ENCODE measurements at places on chromosomes 5 and 9. TPM values are rescaled to one million over a fixed set of nuclear protein-coding genes. Genes with fewer than 3 reads are reported as not detected.

- no peaks in the 10 kb centered on the region for H3K27me3 ChIP-seq
- no peaks in the 10 kb centered on the region for H3K36me3 ChIP-seq
- no peaks in the 10 kb centered on the region for H3K4me1 ChIP-seq
- no peak for DNase-seq
- no peak overlapping the region for H3K4me3 ChIP-seq
- H3K27ac ChIP-seq: no peak overlapping the region
Measured at GRCh38 chr5:94890907-94891306, 272.4 kb downstream of the SLF1 start.

- H3K36me3 ChIP-seq: no peaks in the 10 kb centered on the region
- DNase-seq: no peak
- no peak overlapping the region for H3K27ac ChIP-seq
- no peaks in the 10 kb centered on the region for H3K27me3 ChIP-seq
Measured at GRCh38 chr5:4540375-4541173, 599.6 kb upstream of the ADAMTS16 start.

- peaks cover 3% of the 10 kb centered on the region for H3K27me3 ChIP-seq
- peaks cover 3% of the 10 kb centered on the region for H3K4me1 ChIP-seq
- DNase-seq: no peak
- H3K27ac ChIP-seq: no peak overlapping the region
- H3K4me3 ChIP-seq: no peak overlapping the region
Measured at GRCh38 chr9:32490601-32491000, 35.4 kb downstream of the RIGI start.

DNA sequence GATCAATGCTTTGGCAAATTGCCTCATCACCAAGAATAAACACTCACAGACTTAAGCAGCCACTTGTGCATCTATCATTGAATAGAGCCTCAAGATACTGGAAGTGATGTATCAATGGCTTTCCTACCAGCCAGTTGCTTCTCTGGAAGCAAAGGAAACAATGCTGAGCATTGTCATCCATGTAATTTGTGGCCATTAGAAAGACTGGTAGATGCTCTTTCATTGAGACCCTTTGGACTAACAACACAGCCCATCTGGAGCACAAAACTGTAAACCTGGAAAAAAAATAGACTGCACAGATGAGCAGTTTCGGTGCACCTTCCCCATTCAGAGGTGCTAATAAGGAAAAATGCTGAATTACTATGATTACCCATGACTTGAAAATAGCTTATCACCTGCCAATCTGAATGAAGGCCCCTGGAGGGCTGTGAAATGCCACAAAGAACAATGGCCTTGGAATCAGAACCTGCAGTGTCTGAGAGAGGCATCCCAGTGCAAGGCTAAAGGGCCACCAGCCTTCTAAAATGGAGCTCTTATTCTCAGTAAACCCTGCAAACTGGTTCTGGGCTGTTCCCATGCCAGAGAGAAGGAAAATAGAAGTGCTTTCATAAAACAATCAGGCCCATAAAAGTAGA, 127.5 kb downstream of the RFK start:
- no peaks in the 10 kb centered on the region for H3K27me3 ChIP-seq
- H3K4me3 ChIP-seq: no peak overlapping the region
- no peaks in the 10 kb centered on the region for H3K4me1 ChIP-seq
- H3K27ac ChIP-seq: no peak overlapping the region
- no peaks in the 10 kb centered on the region for H3K36me3 ChIP-seq
- no peak for DNase-seq

DNA sequence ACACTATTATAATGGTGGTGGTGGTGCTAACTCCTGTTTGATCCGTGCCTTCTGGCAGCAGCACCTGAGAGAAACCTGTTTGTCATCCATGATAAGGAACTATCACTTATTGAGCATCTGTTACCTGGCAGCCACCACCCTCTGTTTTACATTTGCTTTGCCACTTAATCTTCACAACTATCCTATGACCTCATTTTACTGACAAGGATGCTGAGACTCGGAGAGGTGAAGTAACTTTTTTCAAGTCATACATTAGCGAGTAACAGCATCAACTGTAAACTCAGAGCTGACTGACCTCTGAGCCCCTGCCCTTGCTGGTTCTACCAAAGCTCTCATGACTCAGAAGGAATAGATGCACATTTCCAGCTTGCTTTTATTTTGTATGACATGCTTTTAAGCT, 81.1 kb downstream of the EGFLAM start:
- DNase-seq: no peak
- H3K4me3 ChIP-seq: no peak overlapping the region
- no peaks in the 10 kb centered on the region for H3K4me1 ChIP-seq
- H3K27me3 ChIP-seq: no peaks in the 10 kb centered on the region
- H3K27ac ChIP-seq: no peak overlapping the region

DNA sequence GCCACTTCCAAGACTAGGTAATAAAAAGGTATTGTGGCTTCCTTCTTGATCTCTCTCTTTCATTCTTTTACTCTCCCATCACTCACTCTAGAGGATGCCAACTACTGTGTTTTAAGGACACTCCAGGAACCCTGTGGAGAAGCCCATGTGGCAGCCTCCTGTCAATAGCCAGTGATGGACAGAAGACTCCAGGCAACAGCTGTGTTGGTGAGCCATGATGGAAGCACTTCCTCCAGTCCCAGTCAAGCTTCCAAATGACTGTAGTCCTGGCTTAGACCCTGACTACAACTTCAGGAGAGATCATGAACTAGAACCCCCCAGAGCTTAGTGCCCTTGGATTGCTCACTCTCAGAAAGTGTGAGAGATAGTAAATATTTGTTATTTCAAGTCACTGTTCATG, 123.9 kb downstream of the PPP2R2B start:
- H3K27me3 ChIP-seq: peaks cover 3% of the 10 kb centered on the region
- peak overlapping the region; percentile 11 for H3K27ac ChIP-seq
- H3K36me3 ChIP-seq: no peaks in the 10 kb centered on the region

- H3K4me1 ChIP-seq: peaks cover 49% of the 10 kb centered on the region
- no peak for DNase-seq
- peaks cover 7% of the 10 kb centered on the region for H3K36me3 ChIP-seq
- H3K27me3 ChIP-seq: peaks cover 5% of the 10 kb centered on the region
Measured at GRCh38 chr5:124697501-124697900, 48.9 kb downstream of the ZNF608 start.

GRCh38 chr5:92492908-92493307, 1088.1 kb downstream of the NR2F1-AS1 start:
- H3K36me3 ChIP-seq: no peaks in the 10 kb centered on the region
- no peak overlapping the region for H3K27ac ChIP-seq

- no peak overlapping the region for H3K27ac ChIP-seq
- H3K4me3 ChIP-seq: no peak overlapping the region
- no peaks in the 10 kb centered on the region for H3K27me3 ChIP-seq
- DNase-seq: no peak
- H3K36me3 ChIP-seq: no peaks in the 10 kb centered on the region
Measured at GRCh38 chr5:53932351-53932750, 371.9 kb downstream of the NDUFS4 start.

DNA sequence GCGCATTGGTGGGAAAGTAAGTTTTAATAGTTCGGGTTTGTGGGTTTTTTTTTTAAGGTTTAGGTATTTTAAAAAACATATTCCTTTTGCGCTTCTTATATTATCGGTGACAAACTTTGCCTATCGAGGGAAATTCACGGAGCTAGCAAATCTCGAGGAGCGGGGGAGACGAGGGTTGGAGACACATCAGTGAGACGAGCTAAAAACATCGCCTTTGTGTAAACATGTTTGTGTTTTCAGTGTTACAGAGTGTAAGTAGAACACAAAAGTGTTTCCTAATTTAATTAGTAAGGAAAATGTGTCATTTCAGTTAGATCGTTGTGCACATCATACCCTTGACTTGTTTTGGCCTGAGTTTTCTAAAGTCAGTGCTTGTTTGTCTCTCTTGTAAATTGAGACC, 945 bp downstream of the BTF3 start:
- DNase-seq: no peak
- peaks cover 3% of the 10 kb centered on the region for H3K4me1 ChIP-seq
- no peaks in the 10 kb centered on the region for H3K36me3 ChIP-seq
- H3K4me3 ChIP-seq: peak overlapping the region; percentile 89
- no peaks in the 10 kb centered on the region for H3K27me3 ChIP-seq

- DNase-seq: no peak
- H3K36me3 ChIP-seq: no peaks in the 10 kb centered on the region
- H3K4me3 ChIP-seq: no peak overlapping the region
- H3K27me3 ChIP-seq: no peaks in the 10 kb centered on the region
- H3K4me1 ChIP-seq: no peaks in the 10 kb centered on the region
- H3K27ac ChIP-seq: no peak overlapping the region
Measured at GRCh38 chr9:36590231-36590630, 17.5 kb downstream of the MELK start.

- no peak overlapping the region for H3K4me3 ChIP-seq
- peaks cover 2% of the 10 kb centered on the region for H3K27me3 ChIP-seq
- H3K4me1 ChIP-seq: no peaks in the 10 kb centered on the region
Measured at GRCh38 chr9:68955330-68955729, 58.6 kb downstream of the PRKACG start.

DNA sequence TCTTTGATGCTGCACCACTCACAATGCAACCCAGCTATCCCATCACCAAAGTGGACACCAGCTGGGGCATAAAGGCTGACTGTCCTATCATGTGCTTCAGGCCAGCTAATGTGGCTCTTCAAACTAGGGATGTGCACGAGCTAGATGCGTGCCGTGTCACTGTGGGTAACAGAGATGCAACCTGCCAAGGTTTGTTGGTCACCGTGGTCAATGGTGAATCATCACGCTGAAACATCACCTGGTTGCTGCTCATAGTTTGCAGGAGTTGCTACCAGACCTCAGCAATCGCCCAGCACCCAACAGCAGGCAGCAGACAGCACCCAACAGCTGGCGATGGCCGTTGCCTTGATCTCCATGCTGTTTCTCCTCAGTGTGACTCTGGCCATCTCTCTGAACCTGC, 2.1 kb upstream of the PCDHGA1 start:
- peaks cover 58% of the 10 kb centered on the region for H3K36me3 ChIP-seq
- H3K27ac ChIP-seq: no peak overlapping the region
- H3K4me1 ChIP-seq: no peaks in the 10 kb centered on the region
- peaks cover 8% of the 10 kb centered on the region for H3K27me3 ChIP-seq
- no peak for DNase-seq

GRCh38 chr9:6978591-6978990, 220.8 kb downstream of the KDM4C start:
- H3K4me3 ChIP-seq: no peak overlapping the region
- H3K4me1 ChIP-seq: peaks cover 2% of the 10 kb centered on the region
- H3K27me3 ChIP-seq: no peaks in the 10 kb centered on the region
- DNase-seq: no peak

DNA sequence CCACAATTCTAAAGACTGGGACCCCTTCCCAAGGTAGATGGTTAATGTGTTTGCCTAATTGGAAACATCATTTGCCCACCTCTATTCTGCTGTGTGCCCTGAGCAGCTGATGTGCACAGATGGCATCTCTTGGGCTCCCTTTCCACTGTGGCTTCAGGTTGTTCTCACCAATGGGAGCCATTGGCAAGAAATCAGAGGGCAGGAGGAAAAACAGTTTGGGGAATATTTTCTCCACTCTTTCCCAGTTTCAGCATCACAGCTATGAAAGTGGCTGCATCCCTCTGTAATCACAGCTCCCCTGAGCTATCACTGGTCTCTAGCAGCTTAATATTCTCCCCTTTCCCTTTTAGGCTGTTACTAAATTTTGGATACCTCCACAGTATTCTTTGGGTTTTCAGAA, 911.6 kb upstream of the SEMA6A start:
- DNase-seq: no peak
- H3K27me3 ChIP-seq: no peaks in the 10 kb centered on the region
- H3K4me1 ChIP-seq: no peaks in the 10 kb centered on the region
- no peak overlapping the region for H3K4me3 ChIP-seq
- no peaks in the 10 kb centered on the region for H3K36me3 ChIP-seq

- no peaks in the 10 kb centered on the region for H3K27me3 ChIP-seq
- DNase-seq: no peak
- no peak overlapping the region for H3K27ac ChIP-seq
Measured at GRCh38 chr9:112433499-112434392, 52.9 kb upstream of the KIAA1958 start.

DNA sequence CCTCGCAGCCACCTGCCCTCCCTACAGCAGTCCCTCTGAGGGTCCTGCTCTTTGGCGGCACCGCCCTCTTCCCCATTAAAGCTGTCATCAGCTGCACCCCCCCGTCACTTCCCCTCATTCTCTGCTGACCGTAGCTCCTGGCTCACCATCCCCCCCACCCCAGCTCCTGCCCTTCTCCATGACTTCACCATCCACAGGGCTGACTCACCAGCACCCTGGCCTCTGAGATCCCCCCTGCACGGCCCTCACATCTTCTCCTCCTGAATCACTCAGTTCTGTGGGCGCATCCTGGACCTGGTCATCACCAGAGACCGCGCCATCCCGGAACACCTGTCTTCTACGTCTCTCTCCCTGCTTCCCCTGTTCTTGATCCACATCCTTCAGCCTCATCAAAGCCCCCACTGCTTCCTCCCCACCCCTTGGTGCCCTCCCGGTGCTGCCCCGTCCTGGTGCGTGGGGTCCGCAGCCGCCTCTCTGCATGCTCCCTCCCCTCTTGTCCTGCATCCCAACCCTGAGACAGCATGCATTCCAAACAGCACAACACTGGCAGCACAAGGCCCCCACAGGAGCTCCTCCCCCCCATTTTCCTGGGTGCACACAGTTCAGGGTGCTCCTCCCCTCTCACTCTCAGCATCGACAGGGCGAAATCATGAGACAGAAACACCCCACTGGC, 12.9 kb downstream of the FLT4 start:
- DNase-seq: peak; percentile 10
- no peak overlapping the region for H3K27ac ChIP-seq
- no peaks in the 10 kb centered on the region for H3K36me3 ChIP-seq
- peaks cover 4% of the 10 kb centered on the region for H3K4me1 ChIP-seq
- peaks cover 11% of the 10 kb centered on the region for H3K27me3 ChIP-seq

The SAPCD2 gene
- 13.5 TPM for total RNA-seq

The PGM5 gene
- not detected for total RNA-seq

The GAPT gene
- total RNA-seq: not detected

The PRLR gene
- total RNA-seq: not detected

The ELAVL2 gene
- total RNA-seq: 384 TPM

The INSL6 gene
- not detected for total RNA-seq

The UGT3A2 gene
- 0.37 TPM for total RNA-seq
